A549 treated with DMSO at 1 μM for 4 hours (cell line): ENCODE measurements at places on chromosomes 5 and 9. TPM values are rescaled to one million over a fixed set of nuclear protein-coding genes. Genes with fewer than 3 reads are reported as not detected.

Gene UBAP2
- total RNA-seq: 36.8 to 45.1 TPM (median 42.1 TPM) in 5 replicates

Gene DIRAS2
- total RNA-seq: 0.02 to 0.07 TPM in 2 of 5 replicates, not detected in the others

Gene THBS4
- total RNA-seq: 0.23 TPM in 1 of 5 replicates, not detected in the others

Gene SPATA31A1
- not detected in 5 replicates for total RNA-seq

Gene ACOT12
- total RNA-seq: 0.06 TPM in 1 of 5 replicates, not detected in the others
